ENCODE measurements at places on chromosomes 1 and 21.

- no peak for DNase-seq
Measured at GRCh38 chr1:37433171-37433570, 41.2 kb upstream of the ZC3H12A start.

- DNase-seq: no peak
Measured at GRCh38 chr1:193312432-193312831, 126.0 kb upstream of the B3GALT2 start.

DNA sequence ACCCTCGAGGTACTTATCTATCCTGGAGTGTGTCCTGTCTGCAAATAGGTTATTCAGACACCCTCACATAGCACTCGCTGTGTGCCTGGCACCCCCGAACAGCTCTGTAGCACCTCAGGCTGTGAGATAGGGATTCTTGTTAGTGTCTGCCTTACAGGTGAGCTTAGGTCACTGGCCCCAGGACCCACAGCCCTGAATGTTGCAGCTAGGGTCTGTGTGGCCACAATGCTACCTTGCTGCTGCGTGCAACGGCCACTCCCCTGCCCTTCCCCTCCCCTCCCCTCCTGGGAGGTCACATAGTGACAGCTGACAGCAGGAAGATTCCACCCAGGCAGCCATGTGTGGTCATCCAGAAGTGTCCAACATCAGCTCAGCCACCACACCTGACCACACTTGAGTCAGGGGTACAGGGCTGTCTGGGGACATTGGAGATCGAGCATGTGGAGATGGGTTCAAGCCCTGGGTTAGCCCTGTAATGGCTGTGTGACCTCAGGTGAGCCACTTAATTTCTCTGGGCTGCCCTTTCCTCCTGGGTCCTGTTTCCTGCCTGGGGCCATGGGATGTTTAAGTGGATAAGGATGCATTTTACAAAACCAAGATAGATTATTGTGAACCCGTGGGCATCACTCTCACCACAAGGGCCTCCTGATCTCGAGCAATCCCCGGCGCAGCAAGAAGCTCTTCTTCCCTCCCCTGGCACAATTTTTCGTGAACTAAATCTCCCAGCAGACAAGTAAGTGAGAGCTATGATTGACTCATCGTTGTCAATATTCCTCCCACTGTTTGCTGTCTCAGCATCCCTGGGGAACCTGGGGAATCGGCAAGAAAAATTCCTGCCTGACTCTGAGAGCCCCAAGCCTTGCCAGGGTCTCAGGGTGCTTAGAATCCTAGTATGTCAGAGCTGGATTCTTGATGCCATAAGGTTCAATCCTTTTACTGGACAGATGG, 208.7 kb downstream of the PTPRU start:
- DNase-seq: no peak

DNA sequence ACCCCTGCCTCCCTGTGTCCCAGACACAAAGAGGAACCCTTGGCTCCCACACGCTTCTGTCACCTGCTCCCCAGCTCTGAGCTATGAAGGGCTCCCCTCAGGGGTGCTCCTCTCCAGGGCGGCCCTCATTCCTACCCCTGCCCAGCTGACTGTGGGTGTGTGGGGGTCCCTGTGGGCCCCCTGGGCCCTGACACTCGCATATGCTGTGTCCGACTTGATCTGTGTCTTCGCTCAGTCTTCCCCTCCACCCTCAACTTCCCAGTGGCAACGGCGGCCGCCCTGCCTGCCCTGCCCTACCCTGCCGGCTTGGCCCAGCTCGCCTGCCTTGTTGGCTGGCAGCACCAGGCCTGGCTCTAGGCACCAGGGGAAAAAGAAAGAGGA, 1.2 kb downstream of the KCNQ4 start:
- DNase-seq: no peak

GRCh38 chr21:29637553-29637952, 302.2 kb downstream of the GRIK1 start:
- DNase-seq: no peak

GRCh38 chr21:41726058-41726558, 40.7 kb downstream of the RIPK4 start:
- no peak for DNase-seq

DNA sequence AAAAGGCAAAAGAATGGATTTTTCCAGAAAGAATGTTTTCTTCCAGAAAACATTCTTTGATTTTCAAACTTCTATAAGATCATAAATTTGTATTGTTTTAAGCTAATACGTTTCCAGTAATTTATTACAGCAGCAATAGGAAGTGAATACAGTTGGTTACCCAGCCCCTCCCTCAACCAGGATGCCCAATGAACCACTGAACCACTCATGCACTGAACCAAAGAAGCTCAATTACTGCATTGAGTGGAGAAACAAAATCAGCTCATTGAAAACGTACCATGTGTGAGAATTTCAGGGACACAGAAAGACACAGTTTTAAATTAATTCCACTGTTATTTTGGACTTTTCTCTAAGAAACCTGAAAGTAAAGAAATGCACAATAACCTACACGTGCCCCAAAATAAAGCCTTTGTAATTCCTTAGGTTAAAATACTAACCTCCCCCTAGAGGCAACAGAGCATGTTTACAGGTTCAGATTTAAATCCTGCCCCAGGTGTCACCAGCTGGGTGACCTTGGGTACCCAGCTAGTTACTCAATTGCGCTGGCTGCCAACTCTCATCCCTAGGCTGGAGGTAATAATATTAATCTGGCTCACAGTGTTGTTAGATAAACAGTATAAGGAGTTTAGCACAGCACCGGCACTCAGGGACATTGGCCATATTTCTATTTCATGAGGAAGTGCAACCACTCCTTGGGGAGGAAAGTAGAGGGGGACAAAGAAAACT, 111.7 kb downstream of the NMNAT2 start:
- DNase-seq: peak; percentile 50
